ENCODE measurements at places on chromosomes 2 and 18. TPM values are rescaled to one million over a fixed set of nuclear protein-coding genes. Genes with fewer than 3 reads are reported as not detected.
A peak's percentile ranks its signal among the peaks of the same experiment; 100 is the strongest.

DNA sequence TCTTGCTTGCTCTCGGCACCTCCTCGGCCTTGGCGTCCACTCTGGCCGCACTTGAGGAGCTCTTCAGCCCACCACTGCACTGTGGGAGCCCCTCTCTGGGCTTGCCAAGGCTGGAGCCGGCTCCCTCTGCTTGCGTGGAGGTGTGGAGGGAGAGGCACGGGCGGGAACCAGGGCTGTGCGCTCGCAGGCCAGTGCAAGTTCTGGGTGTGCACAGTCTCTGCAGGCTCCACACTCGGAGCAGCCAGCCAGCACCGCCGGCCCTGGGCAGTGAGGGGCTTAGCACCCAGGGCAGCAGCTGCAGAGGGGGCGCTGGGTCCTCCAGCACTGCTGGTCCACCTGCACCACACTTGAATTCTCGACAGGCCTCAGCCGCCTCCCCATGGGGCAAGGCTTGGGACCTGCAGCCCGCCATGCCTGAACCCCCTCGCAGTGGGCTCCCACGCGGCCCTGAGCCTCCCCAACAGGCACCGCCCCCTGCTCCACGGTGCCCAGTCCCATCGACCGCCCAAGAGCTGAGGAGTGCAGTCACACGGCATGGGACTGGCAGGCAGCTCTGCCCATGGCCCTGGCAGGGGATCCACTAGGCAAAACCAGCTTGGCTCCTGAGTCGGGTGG lies 411.2 kb upstream of the CHAC2 start:
- no peak for DNase-seq

GRCh38 chr2:19461504-19462255 lies 103.3 kb upstream of the OSR1 start:
- peak; percentile 69 for DNase-seq

DNA sequence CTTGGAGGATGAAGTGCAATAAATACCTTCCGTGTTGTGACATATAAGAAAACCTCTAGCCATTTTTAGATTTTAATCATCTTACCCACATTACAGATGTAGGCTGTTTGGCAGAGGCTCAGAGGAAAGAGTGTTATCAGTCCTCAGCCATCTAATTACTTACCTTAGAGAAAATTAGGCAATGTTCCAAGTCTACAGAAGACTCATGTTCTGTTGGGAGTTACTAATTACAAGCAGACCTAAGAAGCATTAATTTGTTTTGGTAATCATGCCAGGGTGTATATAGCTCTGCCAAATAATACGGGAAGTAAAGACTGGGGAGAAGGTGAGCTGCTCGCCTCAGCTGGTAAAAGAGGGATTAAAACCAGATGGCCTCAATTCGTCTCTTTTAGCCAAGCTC lies 125.8 kb upstream of the PGAP1 start:
- peak; percentile 43 for DNase-seq

DNA sequence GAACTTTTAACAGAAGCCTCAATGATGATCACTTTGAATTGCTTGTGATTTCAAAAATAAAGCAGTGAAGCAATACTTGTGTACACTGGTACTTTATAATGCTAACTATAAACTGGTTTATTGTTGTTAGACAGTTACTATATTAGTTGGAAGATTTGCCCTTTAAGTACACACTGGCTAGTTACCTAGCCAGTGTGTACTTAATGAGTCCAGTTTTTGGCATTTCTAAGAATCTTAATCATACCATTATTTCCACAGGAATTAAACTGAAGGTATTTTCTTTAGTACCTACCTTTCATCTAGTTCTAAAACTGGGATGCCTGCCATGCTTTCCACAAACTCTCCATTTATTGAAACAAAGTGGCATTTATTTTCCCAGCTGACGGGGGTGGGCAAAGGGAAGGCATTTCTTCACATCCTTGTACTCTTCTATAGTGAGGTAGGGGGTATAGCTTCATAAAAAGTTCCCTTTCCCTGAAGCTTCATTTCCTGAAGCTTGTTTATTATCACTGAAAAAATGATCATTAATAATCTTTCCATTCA lies 49.9 kb downstream of the UGP2 start:
- peak; percentile 47 for DNase-seq

DNA sequence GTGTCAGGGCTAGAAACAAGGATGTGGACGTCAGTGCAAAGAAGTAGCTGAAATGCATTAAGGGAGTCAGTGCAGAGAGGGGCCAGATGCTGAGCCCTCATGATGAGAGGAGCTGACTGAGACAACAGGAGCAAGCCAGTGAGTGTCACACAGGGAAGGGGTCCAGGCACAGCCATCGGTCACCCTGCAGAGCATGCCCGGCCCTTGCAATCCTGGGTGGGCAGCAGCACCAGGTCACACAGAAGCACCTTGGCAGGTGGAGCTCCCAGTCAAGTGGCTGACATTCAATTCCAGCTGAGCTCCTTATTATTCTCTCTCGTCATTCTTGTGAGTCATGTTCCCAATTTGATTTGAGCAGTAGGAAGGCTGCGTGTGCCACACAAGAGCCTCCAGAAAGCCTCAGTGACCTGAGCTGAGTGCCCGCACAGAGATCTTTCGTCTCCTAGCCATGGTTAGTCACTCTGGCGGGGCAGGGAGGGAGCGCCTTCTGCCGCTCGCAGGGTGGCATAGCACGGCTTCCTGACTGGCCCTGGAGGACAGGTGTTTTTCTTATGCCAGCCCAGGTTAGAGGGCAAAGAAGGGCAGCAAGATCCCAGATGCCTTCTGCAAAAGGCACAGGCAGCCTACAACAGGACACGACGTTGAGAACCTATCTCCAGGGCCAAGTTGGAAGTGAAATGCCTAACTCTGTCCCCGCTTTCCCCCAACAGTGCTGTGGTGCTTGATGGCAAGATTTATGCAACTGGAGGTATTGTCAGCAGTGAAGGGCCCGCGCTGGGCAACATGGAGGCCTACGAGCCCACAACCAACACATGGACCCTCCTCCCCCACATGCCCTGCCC lies 220.9 kb downstream of the ATAD2B start:
- no peak for DNase-seq

GRCh38 chr2:42459296-42459695 lies 34.5 kb downstream of the KCNG3 start:
- DNase-seq = no peak

DNA sequence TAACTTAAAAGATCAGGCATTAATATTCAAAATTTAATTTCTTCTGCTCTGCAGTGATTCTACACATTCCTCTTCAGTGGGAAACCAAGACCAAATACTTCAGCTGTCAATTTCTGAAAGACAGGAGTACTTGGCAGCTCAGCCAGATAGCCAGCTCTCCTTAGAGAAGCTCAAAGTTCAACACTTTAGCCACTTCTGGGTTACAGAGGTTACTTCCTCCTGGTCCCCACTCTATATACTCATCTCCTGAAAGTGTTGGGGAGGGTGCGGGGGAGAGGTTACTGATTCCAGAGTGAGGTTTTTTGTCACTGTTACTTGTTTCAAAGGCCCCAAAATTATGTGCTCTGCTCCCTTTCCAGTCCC lies 4.1 kb downstream of the CYTIP start:
- DNase-seq = no peak

GRCh38 chr2:163753726-163754125 lies 17.9 kb upstream of the FIGN start:
- DNase-seq = no peak

EDAR gene
- 0.31 TPM for total RNA-seq

DNA sequence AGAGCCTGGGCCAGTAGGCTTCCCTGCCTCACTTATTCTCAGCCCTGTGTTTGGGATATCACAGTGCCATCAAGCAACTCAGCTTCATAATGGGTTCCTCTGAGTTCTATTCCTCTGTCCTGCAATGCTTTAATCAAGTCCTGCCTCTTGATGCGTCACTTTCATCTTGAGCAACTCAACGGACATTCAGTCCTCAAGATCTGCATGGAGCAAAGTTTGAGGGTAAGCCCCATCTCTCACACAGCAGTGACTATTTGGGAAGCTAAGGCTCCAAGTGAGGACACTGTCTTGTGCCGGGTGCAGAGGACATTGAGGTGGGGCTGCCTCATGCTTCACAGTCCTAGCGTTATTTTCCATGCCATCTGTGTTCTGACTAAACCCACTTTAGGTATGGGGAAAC lies 50.9 kb upstream of the PLB1 start:
- DNase-seq = no peak

GRCh38 chr2:207254591-207255464 lies 89.1 kb upstream of the KLF7 start:
- no peak for DNase-seq

DNA sequence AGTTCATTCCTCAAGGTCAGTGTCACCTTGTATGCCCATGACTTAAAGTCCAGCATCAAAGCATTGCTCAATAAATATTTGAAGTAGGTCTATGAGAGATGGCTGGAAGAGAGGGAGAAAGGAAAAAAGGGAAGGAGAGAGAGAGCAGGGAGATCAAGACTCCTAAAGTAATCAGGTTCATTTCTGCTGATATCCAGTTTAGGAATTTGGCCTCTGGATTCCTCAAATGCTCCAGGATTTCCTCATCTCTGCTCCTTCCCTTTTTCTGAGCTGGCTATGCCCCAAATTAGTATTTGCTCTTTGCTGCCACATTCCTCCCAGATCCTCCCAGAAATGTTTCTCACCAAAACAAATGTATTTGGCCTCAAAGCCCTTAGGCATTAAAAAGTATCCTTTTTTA lies 739.4 kb upstream of the CHAC2 start:
- DNase-seq = no peak

DNA sequence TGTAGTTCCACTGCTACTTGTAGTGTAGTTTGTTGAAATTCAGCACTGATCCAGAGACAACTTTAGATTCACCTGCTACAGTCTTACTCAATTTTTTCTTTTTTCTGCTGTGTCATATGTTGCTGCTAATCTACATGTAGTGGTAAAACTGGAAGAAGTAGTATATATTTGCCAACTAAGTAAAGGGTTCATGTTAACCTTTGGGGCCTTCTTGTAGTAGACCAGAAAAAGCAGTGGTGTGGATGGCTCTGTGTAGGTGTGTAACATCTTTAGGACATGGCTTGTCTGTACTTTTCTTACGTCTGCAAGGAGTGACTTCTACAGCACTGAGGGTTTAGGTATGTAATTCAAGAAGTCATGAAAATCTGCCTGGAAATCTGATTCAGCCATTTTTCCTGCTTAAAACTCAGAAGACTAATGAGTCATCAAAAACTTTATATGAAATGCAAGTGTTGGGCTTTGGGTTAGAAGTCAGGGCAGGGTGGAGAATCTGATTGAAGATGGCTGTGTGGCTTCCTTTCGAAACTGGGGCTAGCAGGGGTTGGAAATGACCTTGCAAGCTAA lies 8.4 kb downstream of the PTPRM start:
- no peak for DNase-seq

GRCh38 chr2:71130905-71131244 lies 441 bp downstream of the MPHOSPH10 start:
- DNase-seq = peak; percentile 18

GRP gene
- total RNA-seq = 1.3 TPM

RRM2 gene
- total RNA-seq = 20.3 TPM

DNA sequence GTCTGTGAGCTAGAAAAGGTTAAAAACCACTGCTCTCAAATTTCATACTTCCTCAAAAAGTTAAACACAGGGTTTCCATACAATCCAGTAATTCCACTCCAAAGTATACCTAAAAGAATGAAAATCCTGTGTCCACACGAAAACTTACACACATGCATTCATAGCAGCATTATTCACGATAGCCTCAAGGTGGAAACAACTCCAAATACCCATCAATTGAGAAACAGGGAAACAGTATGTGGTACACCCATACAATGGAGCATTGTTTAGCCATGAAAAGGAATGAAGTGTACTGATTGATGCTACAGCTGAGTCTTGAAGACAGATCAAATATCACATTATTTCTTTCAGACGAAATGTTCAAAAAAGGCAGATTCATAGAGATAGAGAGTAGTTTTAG lies 36.7 kb downstream of the UXS1 start:
- DNase-seq = no peak

GRCh38 chr2:5540856-5541255 lies 151.3 kb upstream of the SOX11 start:
- no peak for DNase-seq

CHN1 gene
- total RNA-seq = 19.7 TPM

DNA sequence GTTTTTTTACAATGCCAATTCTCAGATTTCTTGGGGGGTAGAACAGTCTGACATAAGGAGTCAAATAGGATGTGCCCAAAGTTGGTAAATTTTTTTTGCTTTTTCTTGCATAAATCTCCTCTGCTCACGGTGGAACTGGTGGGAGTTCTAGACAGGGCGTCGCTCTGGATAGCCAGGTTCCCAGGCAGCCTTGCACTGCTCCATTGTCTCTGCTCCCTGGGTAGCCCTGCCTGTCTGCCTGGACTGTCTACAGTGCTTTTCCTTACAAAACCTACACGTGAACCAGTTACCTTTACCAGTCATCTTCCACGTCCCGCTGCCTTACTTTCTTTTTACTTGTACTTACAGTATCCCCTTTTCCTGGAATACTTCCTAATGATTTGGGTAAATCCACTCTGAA lies 117.1 kb downstream of the ZNF407 start:
- no peak for DNase-seq

MLPH gene
- 10.3 TPM for total RNA-seq

- peak; percentile 91 for DNase-seq
Measured at GRCh38 chr2:104849618-104850141, 4.2 kb upstream of the POU3F3 start.

HOXD1 gene
- not detected for total RNA-seq
